ENCODE measurements at places on chromosomes 2 and 18. TPM values are rescaled to one million over a fixed set of nuclear protein-coding genes. Genes with fewer than 3 reads are reported as not detected.

MAP4K4 gene
- 75.8 TPM for total RNA-seq

STARD6 gene
- not detected for total RNA-seq

ZSCAN30 gene
- 12.8 TPM for total RNA-seq

SCN1A gene
- total RNA-seq: not detected

RNF103 gene
- 37.0 TPM for total RNA-seq

DSG2 gene
- total RNA-seq: 2.2 TPM

TMEM198 gene
- 3.0 TPM for total RNA-seq

NEU4 gene
- not detected for total RNA-seq

ELP2 gene
- total RNA-seq: 58.2 TPM

TXNDC2 gene
- 0.19 TPM for total RNA-seq

DYTN gene
- not detected for total RNA-seq
